ENCODE measurements at places on chromosomes 13 and 19.
A peak's percentile ranks its signal among the peaks of the same experiment; 100 is the strongest.

DNA sequence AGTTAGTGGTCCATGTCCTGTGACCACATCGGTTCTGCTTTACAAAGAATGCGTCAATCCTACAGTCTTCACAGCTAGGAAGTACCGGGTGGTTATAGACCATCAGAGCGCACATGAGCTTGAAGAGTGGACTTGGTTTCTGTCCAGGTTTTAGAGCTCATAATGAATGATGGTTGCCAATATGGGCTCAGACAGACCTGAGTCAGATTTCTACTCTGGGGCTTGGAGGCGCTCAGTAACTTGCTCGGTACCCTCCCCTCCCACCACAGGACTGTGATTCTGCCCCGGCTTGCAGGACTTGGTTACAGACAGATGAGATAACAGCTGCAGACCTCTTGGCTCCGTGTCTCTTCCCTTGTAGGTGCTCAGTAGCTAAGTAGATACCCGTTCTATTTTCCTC lies 284.7 kb downstream of the TSHZ3 start:
- DNase-seq, result no peak

- no peak for DNase-seq
These were observed 16.8 kb upstream of the SIGLEC6 start for GRCh38 chr19:51548213-51548651.

GRCh38 chr19:51931921-51932320 lies 4.6 kb downstream of the ZNF613 start:
- DNase-seq, result no peak

GRCh38 chr19:2282062-2282861 lies at the start of gene PEAK3:
Gene PEAK3, minus strand, starts transcription at chr19:2282175. Its CDS starts 1,244 bp downstream, at chr19:2280931.
- peak; percentile 61 for DNase-seq

DNA sequence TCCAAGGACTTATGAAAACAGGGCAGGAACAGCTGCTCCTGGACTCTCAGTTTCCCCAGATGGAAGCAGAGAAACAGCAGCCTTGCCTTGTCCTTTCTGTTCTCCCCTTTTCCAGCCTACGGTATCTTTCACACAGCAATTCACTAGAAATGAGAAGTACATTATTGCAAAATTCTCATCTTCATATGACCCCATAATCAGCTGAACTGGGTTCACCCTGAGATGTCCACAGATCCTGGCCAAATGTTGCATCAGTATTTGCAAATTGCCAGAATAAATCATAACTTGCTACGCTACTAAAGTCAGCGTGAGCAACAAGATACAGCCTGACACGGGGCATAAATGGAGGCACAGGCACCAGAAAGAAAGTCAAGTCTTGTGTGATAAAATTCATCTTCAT lies 16.1 kb downstream of the VSTM1 start:
- no peak for DNase-seq

GRCh38 chr13:66558506-66558905 lies 671.6 kb downstream of the PCDH9 start:
- no peak for DNase-seq

GRCh38 chr13:50149214-50149613 lies 134.0 kb downstream of the KCNRG start:
- DNase-seq, result no peak

DNA sequence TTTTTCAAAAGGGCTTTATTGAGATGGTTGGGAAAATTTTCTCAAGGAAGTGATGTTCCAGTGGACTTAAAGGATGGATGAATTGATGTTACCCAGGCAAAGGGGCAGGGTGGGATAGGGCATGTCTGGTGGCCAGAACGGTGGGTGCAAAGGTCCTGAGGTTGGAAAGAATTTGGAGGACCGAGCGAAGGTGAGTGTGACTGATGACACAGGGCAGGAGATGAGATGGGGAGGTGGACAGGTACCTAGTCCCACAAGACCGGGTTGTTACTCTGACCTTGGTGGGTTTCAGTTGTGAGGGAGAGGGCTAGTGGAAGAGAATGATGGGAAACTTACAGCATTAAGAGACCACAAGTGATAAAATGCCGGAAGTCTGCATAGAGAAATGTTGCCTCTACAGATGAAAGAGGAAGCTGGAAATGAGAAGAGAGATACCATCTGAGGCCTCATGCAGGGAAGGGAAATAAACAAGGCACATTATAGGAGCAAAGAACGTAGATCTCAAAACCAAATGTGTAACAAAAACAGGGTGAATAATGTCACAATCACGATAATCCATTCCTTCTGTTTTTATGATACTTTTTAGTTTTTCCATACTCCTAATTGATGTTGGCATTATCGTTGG lies 4.5 kb downstream of the ADGRE1 start:
- no peak for DNase-seq

GRCh38 chr19:3112375-3113099 lies 18.4 kb downstream of the GNA11 start:
- DNase-seq, result no peak
